Smooth muscle cell of the umbilical artery (primary cell): ENCODE measurements at places on chromosomes 7 and 10. TPM values are rescaled to one million over a fixed set of nuclear protein-coding genes. Genes with fewer than 3 reads are reported as not detected.

CNNM1 gene
- total RNA-seq = under 0.01 and 0.14 TPM in 2 replicates

NPY4R2 gene
- 0.37 and 1.5 TPM in 2 replicates for total RNA-seq

EN2 gene
- under 0.01 TPM in 1 of 2 replicates, not detected in the other for total RNA-seq

OR6V1 gene
- total RNA-seq = not detected in 2 replicates

CTTNBP2 gene
- total RNA-seq = 0.78 TPM in 1 of 2 replicates, not detected in the other

DGKI gene
- 15.5 and 18.7 TPM in 2 replicates for total RNA-seq

CNPY1 gene
- not detected in 2 replicates for total RNA-seq

NCF1 gene
- total RNA-seq = not detected in 2 replicates

FAM25A gene
- total RNA-seq = not detected in 2 replicates

C7orf33 gene
- total RNA-seq = not detected in 2 replicates

NOM1 gene
- 17.5 and 30.0 TPM in 2 replicates for total RNA-seq

ELN gene
- 0.09 and 0.59 TPM in 2 replicates for total RNA-seq

WAC gene
- 42.5 and 69.2 TPM in 2 replicates for total RNA-seq

UPK3B gene
- under 0.01 TPM in 1 of 2 replicates, not detected in the other for total RNA-seq

KNDC1 gene
- total RNA-seq = 2.0 and 3.0 TPM in 2 replicates

MLXIPL gene
- not detected in 2 replicates for total RNA-seq

TWIST1 gene
- total RNA-seq = 24.9 and 41.6 TPM in 2 replicates

SLC26A3 gene
- not detected in 2 replicates for total RNA-seq

SNX10 gene
- total RNA-seq = 0.30 and 0.32 TPM in 2 replicates

SH2D4B gene
- under 0.01 TPM in 1 of 2 replicates, not detected in the other for total RNA-seq

KIAA1549 gene
- total RNA-seq = 3.6 and 4.5 TPM in 2 replicates

GNAT3 gene
- total RNA-seq = not detected in 2 replicates

AP4M1 gene
- 26.1 and 40.4 TPM in 2 replicates for total RNA-seq

PIP gene
- total RNA-seq = not detected in 2 replicates

VPS37D gene
- 3.0 and 5.9 TPM in 2 replicates for total RNA-seq

SPDYE6 gene
- total RNA-seq = not detected in 2 replicates

CCDC172 gene
- not detected in 2 replicates for total RNA-seq

PGAM2 gene
- total RNA-seq = not detected in 2 replicates

SEMA4G gene
- 1.2 and 1.4 TPM in 2 replicates for total RNA-seq

SPDYE11 gene
- not detected in 2 replicates for total RNA-seq

ATP5MK gene
- total RNA-seq = 115 and 210 TPM in 2 replicates

TMEM270 gene
- total RNA-seq = not detected in 2 replicates

BZW2 gene
- total RNA-seq = 70.7 and 128 TPM in 2 replicates
